ENCODE measurements at places on chromosomes 13 and 19.
A peak's percentile ranks its signal among the peaks of the same experiment; 100 is the strongest.

DNA sequence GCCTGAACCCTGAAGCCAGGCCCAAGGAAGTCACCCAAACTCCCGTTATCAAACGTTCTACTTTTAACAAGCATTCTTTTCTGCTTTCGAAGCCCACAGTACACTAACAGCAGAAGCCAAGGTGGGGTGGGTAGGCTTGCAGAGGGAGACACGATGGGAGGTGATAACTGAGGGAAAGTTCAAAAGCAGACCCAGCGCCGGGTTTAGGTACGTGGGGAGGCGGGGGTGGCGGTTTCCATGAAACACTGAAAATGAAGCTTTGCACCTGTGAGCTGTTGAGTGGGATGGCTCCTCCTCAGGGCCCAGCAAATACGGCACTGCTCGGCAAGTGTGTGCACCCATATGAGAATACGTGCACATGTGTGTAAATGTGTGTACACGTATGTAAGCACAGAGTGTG is 49.8 kb downstream of the KLF2 start:
- DNase-seq, result peak; percentile 17

GRCh38 chr19:4360641-4361151 is 17.3 kb downstream of the MPND start:
- DNase-seq, result no peak

- DNase-seq, result no peak
Observed at GRCh38 chr19:2413629-2414028, 13.8 kb downstream of the TIMM13 start.

- no peak for DNase-seq
Observed at GRCh38 chr13:30829145-30829832, 76.8 kb upstream of the MEDAG start.

GRCh38 chr19:30254158-30254557 is 118.0 kb upstream of the ZNF536 start:
- no peak for DNase-seq

DNA sequence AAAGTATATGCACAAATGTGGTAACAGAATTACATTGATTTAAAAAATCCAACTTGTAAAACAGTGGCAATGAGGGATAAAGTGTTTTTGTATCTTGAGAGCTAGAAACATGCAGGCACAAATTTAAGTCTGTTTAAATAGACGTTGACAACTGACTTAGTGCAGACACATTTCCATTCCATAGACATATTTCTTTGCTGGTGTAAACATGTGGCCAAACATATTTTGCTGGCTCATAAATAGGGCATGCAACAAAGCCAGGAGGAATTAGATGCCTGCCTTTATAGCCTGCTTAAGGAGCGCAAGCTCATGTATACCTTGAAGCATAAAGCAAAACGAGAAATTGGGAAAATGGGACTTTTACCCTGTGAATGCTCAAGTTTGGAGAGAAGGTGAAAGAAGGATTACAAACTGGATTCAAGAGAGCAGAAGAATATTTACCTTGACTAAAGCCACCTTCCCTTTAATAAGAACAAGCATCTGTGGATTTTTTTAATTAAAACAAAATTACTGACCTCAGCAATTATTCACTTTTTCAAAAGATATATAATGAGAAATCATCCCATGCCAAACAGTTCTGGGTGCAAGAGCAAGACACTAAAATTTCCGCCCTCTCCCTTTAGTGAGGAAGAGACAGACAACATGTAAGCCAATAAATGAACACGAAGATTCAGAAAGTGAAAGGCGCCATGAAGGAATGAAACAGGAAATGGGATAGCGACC is 71.0 kb downstream of the DCT start:
- no peak for DNase-seq

DNA sequence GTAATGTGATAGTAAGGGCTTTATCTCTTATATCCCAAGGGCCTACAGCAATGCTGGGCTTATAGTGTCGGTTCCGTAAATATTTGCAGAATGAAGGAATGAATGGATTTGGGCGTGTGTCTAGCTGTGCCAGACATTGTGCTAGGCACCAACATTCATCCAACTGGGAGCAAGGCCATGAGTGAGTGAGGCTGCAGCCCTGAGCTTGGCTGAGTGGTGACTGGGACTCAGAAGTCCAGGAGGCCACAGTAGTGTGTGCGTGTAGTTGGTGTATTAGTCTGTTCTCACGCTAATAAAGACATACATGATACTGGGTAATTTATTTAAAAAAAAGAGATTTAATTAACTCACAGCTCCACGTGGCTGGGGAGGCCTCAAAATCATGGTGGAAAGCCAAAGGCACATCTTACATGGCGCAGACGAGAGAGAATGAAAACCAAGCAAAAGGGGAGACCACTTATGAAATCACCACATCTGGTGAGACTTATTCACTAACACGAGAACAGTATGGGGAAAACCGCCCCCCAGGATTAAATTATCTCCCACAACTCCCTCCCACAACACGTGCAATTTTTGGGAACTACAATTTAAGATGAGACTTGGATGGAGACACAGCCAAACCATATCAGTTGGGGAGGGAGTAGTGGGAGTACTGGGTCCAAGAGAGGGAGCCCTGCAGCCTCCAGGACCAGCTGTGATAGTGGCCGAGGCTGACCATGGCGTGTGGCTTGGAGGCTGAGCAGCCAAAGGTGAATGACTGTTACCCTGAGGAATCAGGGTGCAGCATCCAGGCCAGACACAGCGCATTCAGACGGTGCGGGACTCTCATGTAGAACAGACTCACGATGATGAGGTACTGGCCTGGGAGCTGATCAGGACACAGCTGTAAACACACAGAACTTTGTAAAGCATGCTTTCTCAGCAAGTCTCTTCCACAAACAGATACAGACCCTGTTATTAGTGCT is 104.6 kb downstream of the TEX26 start:
- DNase-seq, result no peak

GRCh38 chr19:50705422-50706019 is 14.1 kb downstream of the SHANK1 start:
- DNase-seq, result no peak

DNA sequence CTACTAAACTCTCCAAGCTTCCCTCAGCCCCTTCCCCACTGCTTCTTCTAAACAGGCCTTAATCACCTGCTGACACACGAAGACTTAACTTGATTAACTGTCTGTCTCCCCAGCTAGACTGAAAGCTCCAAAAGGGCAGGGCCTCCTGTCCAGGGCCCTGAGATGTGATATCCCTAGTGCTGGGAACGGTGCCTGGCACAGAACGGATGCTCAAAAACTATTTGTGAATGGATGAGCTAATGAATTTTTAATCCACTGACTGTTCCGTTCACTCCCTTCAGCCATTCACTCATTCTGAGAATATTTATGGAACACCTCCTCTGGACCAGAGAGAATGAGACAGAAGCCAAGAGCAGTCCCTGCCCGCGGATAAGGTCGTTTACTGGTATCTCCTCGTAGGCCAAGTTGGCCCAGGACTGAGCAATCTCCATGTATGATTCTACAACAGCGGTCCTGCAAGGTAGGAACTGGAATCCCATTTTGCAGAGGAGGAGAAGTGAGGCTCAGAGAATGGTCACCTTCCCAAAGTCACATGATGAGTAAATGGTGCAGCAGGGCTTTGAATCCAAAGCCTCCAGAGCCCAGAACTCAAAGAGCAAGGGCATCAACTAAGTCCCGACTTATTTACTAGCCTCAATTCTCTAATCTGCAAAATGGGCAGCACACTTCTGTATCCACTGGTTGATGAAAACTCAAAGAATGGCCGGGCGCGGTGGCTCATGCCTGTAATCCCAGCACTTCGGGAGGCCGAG is 3.4 kb downstream of the DMWD start:
- no peak for DNase-seq

DNA sequence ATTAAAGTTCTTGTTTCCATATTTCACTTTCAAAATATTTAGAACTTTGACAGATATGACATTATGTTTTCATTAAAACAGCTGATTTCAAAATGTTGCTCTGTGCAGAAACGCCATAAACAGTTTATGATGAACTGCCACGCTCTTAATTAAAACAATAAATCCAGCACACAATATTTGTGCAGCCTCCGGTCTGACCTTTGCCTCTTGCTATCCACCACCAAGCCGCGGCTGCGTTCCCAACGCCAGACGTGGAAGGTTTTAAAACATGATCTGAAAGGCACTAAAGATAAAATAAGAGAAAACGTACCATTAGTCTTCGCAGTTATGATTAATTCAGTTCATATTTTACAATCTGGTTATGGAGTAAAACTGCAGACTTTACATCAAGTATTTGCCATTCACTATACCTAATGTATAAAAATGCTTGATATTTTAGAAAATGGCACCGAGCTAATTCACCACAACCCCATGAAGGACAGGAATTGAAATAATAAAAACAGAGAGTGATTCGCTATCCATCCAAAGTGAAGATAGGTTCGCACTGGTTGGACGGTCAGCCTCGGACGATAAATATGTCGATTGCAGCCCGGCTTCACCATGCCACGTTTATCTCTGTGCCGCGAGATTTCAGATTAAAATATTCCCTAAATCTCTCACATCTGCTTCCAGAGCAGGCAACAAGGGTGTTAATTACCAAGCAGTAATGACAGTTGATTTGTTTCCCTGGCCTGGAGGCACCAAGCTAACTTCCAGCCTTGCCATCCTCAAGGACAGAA is 103.3 kb upstream of the ZNF507 start:
- no peak for DNase-seq

DNA sequence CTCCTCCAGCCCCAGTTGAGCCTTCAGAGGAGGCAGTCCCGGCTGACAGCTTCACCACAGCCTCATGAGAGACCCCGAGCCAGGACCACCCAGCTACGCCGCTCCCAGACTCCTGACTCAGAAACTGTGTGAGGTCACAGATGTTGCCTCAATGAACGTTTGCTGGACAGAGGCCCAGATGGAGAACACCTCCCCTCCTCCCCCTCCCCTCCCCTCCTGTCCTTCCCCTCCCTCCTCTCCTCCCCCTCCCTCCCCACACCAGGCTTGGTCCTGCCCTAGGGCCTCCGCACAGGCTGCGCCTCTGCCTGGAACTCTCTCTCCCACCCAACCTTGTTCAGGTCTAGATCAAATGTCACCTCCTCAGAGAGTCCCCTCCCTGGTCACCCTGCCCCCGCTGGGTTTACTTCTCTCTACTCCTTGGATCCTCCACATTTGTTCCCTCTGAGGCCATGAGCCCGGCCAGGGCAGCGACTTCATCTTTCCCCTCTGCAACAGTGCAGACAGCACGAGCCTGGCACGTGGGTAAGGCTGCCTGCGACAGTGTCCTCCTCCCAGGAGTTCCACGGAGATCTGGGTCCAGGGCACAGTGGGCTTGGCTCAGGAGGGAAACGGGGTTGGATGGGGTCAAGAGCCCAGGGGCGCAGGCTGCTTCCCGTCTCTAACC is 17.4 kb downstream of the PIP5K1C start:
- DNase-seq, result no peak

- DNase-seq, result no peak
Observed at GRCh38 chr13:90382425-90382824, 965.1 kb upstream of the MIR17HG start.

- DNase-seq, result no peak
Observed at GRCh38 chr13:109271061-109271460, 515.3 kb downstream of the IRS2 start.

DNA sequence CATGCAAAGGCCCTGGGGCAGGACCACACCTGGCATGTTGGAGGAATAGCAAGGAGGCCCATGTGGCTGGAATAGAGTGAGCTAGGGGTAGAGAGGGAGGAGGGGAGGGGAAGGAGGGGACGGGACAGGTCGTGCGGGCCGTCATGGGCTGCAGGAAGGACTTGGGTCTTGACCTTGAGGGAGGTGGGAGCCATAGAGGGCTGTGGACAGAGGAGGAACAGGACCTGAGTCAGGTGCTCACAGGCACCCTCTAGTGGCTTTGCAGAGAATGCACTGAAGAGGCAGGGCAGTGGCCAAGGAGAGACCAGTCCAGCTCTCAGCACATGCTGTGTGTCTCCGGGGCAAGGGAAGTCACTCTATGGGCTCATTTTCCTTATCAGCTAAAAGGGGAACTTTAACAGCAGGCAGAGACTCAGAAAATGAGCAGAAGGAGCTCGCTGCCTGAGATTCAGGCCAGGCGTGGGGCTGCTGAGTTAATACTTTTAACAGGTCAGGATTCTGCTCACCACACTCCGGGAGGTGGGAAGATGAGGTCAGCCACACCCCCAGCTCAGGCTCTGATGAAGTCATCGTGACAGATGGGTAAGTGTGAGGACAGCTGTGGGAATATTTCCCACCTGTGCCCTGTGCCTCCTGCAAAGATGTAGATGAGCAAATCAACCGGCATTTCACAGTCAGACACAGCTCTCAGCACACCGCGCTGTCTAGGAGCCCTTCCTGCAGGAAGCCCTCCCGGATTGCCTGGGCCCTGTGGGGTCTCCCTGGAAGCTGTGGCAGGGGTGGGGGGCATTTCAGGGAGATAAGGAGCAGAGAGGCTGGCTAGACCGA is 6.0 kb upstream of the TNFAIP8L1 start:
- DNase-seq, result no peak

DNA sequence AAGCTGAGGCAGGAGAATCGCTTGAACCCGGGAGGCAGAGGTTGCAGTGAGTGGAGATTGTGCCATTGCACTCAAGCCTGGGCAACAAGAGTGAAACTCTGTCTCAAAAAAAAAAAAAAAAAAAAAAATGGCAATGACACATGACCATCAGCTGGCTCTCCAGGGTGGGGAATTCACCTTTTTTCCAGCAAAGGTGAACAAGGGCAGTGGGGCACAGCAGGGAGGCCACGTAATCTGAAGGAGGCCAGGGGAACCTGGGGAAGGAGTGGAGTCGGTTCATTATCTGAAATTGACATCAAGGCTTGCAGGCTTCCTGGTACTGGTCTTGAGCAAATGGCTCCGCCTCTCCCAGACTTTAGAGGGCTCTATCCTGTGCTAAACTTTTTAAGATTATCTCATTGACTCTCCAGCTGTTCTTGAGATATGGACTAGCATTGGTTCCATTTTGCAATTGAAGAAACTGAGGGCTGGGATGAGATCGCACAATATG is 28.1 kb downstream of the KEAP1 start:
- no peak for DNase-seq

GRCh38 chr13:100483139-100483538 is 105.5 kb downstream of the GGACT start:
- DNase-seq, result no peak

DNA sequence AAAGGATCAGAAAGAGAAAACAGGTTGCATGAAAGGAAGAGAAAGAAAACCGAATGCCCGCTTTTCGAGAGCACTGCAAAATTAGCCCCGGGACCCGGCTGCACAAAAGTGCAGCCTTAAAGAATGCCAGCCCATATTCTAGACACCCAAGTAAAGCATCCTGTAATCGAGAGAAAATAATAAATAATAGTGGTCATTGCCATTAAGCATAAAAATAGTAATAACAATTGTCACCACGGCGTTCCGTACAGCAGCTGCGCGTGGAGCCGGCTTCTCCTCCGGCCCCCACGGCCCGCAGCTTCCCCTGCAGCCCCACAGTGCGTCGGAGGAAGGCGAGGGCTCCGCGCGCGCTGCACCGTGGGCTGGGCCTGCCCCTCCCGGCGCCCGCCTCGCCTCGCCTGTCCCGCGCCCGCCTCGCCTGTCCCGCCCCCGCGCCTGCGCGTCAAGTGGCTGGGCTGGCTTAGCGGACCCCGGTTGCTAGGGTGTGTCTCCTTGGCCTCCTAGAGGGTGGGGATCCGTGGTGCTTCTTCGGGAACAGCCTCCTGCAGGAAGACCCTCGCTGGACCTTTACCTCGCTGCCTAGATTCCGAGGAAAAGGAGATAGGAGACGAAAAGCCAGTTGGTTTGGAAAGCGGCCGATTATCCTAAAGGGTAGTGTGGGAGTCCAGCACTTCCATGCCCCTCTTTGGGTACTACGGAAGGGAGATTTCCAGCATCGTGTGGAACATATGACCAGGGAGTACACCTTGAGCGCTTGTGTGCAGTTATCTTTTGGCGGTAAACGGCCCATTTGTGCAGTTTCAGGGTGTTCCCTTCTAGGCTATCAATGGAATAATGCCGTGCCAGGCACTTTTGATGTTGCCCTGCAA is at the start of gene LRRC63:
LRRC63 (plus strand) TSS at position 446 of the 869 bp plus-strand sequence. CDS start 1,107 bp downstream, outside the sequence.
- peak; percentile 87 for DNase-seq

All from stimulated activated CD8-positive, alpha-beta memory T cell treated with anti-CD3 and anti-CD28 coated beads, Interleukin-2, amount 100 ng/mL, for 48 hours (primary cell).